ENCODE measurements at places on chromosomes 7 and 10.

DNA sequence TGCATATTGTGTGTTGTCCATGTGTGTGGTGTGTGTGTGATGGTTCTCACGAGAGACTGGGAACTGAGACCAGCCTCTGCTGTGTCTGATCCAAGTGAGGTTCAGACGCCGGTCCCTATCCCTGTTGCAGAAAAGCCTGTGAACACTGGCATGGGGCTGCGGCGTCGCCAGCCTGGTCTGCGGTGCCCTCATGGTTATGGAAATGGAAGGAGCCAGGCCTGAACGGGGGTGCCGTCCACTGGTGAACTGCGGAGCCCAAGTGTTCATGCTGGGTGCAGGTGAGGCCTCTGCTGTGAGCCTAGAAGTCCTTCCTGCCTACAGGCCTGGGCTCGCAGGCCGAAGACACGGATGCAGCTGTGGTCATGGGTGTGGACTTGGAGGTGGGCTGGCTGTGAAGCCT lies 18.7 kb upstream of the NCAPG2 start:
- no peak for DNase-seq

GRCh38 chr7:1117321-1117928 lies 29.5 kb downstream of the GPER1 start:
- DNase-seq = no peak

DNA sequence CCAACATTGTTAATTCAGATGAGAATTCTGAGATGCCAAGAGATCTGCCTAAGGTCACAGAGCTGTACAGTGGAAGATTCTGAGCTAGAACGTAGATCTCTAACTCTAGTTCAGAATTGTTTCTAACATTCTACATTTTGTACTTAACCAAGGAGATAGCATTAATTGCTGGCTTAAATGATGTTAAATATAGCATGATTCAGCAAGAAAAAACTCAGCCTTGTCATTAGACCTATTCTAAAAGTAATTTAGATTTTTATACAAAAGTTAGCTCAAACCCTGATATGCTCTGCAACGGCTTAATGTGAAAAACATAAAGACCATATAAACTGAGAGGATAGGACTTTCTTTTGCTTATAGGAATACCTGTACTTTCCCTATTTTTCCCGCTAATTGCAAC lies 3.4 kb upstream of the CCDC71L start:
- DNase-seq = no peak

DNA sequence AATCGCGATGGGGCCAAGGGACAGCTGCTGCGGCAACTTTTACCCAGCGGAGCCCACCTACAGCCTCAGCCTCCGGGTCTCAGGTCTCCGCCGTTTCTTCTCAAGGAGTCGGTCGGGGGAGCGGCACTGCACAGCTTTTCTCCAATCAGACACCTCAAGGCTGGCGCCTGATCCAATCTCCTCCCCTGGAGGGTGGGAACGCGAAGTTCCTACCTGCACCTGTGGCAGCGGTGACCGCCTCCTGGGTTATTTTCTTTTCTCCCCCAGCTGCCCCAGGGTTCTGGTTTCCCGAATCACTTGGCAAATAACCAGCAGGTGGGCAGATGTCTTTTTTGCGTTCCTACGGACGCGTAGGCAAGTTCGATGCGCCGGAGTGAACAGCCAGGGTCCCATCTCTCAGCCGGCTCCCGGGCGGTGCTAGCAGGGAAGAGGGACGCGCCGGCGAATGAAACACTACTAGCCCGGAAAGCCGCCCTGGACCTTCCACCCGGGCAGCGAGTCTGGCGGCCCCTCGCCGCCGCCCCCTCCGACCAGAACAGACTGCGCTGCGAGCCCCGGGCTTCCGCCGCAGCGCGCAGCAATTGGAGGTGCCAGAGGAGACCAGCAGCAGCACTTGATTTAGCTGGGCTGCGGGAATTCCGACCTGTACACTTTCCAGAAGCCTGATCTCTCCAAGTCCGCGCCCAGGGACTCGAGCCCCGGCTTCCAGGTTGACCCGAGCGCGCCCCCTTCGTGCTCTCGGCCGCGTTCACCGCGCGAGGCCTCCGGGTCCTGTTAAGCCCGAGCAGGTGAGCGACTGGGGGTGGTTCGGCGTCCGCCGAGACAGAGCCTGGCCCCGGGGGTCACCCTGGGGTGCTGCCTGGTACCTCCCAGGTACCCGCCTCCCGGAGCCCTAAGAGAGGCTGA lies at the start of gene PRR15:
TSS of gene PRR15 (plus strand) at position 246 of the 906 bp plus-strand sequence. CDS start 2,495 bp downstream, outside the sequence.
- peak; percentile 72 for DNase-seq

DNA sequence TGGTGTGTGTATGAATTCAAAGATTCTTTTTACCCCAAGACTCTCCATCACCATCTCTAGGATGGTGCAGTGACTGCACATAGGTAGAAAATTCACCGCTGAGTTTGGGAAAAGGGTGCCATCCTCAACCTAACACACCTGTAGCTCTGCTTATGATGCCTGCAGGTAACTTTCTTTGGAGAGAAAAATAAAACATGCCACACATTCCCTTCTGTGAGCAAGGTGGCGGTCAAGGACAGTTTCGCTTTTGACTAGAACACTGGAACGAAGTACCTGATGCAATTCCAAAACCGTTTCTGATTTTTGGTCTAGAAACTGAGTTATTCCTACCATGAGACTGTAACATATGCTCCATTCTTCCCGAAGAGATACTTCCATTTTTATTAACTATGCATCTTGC lies 205.6 kb downstream of the FGFR2 start:
- no peak for DNase-seq

- no peak for DNase-seq
Observed at GRCh38 chr7:128045766-128046165, 14.5 kb upstream of the LRRC4 start.

DNA sequence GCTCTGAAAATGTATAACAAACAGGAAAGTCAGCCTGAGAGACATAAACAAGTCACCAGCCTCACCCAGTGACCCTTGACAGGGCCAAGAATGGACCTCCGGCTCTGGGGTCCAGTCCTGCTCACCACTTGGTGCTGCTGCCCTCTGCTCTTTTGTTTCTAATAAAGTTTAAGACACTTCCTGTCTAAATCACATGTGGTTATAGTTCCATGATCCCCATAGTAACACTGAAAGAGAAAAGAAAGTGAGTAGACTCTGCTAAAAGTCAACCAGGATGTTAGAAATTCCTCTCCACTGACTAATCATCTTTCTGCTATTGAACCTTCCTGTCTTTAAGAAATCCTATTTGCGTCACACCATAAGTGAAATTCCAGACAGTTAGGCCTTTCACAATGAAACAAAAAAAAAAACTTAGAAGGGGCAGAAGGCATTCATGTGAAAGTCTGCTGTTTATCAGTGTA lies 179.2 kb upstream of the BET1 start:
- no peak for DNase-seq

DNA sequence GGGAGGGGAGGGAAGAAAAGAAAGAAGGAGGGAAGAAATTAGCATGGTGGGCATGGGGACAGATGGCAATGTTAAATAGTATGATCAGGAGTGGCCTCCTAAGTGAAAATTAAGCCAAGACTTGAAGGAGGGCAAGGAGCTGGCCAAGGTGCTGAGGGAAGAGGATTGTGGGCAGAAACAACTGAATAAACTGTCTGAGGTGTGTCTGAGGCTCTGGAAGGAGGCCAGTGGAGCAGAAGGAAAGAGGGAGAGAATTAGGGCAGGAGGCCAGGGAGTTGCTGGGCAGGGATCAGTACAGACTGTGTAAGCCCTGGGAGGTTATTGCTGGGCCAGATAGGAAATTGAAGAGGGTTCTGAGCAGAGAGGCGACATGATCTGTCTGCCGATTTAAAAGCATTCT lies 40.6 kb upstream of the VKORC1L1 start:
- DNase-seq = no peak

- DNase-seq = no peak
Observed at GRCh38 chr7:2667843-2668242, 20.2 kb upstream of the AMZ1 start.

GRCh38 chr10:116444527-116445142 lies 17.0 kb downstream of the PNLIPRP3 start:
- no peak for DNase-seq

DNA sequence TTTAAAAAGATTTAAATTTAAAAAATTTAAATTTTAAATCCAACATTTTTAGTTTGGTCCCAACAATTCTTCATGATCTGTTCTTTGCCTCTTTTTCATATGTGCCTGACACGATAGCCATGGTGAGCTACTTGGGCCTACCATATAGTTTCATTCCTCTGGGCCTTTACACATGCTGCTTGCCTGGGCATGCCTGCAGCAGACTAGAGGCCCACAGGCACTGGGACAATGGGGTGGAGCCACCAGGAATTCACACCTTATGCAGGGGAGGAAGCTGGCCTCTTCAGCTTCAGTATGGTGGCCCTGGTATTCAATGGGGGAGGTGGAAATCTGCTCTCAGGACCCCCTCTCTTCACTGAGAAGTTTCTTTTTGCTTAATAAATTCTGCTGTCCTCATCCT lies 37.8 kb upstream of the ZNF365 start:
- no peak for DNase-seq

- no peak for DNase-seq
Observed at GRCh38 chr7:136807598-136807997, 60.9 kb upstream of the CHRM2 start.

- DNase-seq = no peak
Observed at GRCh38 chr7:16491148-16491547, 25.6 kb upstream of the SOSTDC1 start.

DNA sequence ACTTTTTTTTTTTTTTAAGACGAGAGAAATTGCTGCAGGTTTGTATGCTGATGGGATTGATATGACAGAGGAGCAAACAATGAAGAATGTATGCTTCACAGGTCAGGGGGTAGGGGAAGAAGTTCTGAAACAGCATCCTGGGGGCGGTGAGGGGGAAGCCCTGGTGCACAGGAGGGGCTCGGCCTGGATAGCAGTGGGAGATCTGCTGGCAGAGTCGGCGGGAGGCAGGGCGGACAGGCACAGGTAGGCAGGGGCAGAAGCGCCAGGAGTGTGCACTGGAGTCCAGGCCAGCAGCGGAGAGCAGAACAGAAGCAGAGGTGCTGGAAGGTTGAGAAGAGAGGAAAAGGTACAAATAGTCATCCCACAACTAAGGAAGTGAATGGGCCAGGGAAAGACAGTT lies 175.4 kb downstream of the SNX10 start:
- DNase-seq = no peak

GRCh38 chr7:32178677-32179366 lies 108.6 kb upstream of the PDE1C start:
- DNase-seq = no peak

GRCh38 chr7:147276783-147277370 lies 1160.3 kb downstream of the CNTNAP2 start:
- no peak for DNase-seq

DNA sequence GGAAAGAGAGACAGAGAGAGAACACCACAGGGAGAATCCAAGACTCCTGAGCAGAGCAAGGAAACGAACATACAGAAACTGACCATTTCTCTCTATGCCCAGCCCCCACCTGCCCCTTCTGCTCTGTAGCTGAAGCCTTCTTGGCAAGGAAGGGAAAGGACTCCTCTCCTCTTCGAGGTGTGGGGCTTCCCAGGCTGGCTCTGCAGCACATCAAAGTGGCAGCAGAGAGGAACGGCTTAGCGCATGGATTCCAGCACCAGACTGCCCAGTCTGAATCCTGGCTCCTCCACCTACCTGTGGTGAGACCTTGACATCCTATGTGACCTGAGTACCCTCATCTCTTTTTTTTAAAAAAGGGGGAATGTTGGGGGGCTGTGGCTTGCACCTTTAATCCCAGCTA lies 69.4 kb downstream of the SH3PXD2A start:
- DNase-seq = no peak

- no peak for DNase-seq
Observed at GRCh38 chr7:157008206-157009169, 2.0 kb downstream of the MNX1 start.

DNA sequence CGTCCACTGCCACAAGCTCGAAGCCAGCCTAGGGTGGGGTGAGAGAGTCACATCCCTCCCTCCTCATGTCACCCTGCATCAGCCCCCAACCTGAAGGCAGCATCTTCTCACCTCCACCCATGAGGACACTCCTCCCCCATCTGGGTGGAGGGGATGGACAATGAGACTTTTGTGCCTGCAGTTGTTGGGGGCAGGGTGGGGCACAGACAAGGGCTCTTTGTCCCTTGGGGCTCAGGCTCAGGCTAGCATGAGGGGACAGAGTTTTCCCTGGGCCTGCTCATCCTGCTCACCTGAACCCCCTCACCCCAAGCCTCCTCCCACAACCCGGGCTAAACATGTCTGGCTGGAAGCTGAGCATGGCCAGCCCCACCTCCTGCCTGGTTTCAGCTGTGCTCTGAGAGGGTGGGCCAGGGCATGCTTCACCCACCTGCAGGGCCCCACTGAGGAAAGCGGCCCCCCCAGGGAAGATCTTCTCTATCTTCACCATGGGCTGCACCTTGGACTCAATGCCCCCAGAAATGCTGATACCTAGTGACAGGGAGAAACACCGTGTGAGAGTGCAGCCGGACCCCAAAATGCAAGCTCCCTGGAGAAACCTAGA lies 9.3 kb downstream of the LZTS2 start:
- no peak for DNase-seq

GRCh38 chr10:12337453-12338372 lies 11.6 kb upstream of the CAMK1D start:
- no peak for DNase-seq

DNA sequence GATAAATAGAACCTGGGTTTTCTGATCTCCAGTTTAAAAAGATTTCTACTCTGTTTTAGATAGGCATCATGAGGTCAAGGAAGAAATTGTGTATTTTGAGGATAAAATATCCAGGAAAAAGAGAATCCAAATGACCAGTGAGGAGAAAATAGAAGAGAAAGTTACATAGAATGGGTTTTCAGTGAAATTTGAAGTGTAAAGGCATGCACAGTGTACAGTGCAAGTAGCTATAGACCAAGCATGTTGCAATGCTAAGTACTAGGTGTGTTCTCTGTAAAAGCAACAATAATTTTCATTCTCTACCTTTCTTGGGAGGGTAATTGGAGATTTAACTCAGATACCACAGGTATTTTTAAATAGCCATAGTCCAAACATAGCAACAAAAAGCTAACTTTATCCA lies 22.6 kb downstream of the CDK1 start:
- no peak for DNase-seq

- no peak for DNase-seq
Observed at GRCh38 chr7:52325237-52325636, 710.2 kb upstream of the POM121L12 start.
